ENCODE measurements at places on chromosomes 12 and 14.

- DNase-seq, result no peak
Observed at GRCh38 chr14:82490397-82490796, 956.7 kb upstream of the SEL1L start.

DNA sequence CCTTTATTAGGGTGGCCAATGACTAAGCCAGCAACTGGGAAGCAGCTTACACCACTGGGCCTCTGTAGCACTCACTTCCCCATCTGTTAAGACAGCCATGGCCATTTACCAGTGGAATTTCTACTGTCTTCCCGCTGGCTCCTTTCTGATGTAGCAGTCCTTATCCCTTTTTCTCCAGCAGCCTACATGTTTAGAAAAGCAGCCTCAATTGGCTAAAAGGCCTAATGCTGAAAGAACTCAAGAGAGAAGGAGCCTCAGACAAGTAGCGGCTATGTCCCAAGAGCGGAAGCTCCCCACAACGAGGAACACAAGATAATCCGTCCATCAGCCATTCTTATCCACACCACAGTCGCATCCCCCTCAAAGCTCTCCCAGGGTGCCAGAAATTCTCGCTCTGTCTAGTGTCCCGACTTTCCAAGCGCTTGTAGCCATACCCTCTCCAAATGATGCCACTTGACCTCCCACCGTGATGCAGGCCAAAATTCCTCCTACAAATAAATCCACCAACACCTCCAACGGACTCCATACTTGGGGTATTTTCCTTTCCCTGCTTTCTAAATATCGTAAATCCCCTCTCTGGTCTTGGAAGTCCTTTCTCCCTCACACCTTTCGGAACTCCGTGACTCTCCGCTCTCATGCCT is 624 bp downstream of the M6PR start:
- no peak for DNase-seq

GRCh38 chr12:88855301-88855700 is 275.0 kb upstream of the KITLG start:
- DNase-seq, result no peak

DNA sequence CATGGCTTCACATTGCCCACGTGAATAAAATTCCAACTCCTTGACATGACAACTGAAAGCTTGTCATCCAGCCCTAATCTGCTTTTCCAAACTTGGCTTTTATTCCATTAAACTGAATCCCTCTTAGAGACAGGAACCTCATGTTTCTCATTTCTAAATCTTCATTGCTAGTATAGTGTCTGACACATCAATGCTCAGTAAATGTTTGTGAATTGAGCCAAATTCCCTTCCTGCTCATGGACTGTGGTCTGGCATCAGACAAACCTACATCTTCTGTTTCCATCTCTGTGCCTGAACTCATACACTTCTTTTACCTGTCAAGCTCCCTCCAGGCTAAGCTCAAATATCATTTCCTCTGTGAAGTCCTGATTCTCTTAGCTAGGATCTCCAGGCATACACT is 4.3 kb upstream of the FKBP11 start:
- DNase-seq, result no peak

DNA sequence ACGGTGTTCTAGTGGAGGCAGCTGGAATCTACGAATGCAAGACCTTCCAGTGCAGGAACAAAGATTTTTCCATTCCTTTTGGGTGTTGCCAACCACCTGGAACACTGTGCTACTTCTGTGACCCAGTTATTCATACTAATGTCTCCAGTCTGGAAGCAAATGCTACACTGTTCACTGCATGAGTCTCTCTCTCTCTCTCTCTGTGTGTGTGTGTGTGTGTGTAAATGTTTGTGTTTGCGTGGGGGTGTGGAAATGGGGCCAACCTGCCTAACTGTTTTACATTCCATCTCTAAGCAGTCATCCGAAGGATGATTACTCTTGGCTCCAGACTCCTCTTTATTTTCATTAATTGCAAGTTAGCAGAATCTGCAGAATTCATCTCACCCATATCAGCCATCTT is 29.9 kb upstream of the YBX3 start:
- DNase-seq, result no peak

DNA sequence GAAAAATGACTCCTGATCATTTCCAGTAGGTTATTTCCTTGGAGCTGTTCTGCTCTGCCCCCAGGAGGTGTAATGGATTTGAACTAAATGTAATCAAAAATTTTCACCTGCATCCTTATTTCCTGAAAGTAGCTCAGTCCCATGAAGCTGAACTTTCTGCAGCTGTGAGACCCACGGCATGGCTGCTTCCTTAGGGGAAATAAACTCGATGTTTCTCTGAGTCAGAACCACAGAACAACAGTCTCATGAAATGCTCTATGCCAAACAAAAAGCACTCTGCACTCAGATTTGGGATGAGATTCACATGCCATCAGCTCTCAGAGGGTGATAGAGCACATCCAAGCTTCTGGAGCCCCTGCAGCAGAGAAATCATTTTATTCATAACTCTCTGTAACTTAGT is 224.1 kb upstream of the PLEKHG7 start:
- no peak for DNase-seq

- no peak for DNase-seq
Observed at GRCh38 chr12:43761500-43761899, 2.7 kb downstream of the IRAK4 start.

- DNase-seq, result no peak
Observed at GRCh38 chr12:116153983-116154382, 123.5 kb downstream of the MED13L start.

GRCh38 chr14:34713681-34714319 is 593 bp downstream of the CFL2 start:
- DNase-seq, result no peak

DNA sequence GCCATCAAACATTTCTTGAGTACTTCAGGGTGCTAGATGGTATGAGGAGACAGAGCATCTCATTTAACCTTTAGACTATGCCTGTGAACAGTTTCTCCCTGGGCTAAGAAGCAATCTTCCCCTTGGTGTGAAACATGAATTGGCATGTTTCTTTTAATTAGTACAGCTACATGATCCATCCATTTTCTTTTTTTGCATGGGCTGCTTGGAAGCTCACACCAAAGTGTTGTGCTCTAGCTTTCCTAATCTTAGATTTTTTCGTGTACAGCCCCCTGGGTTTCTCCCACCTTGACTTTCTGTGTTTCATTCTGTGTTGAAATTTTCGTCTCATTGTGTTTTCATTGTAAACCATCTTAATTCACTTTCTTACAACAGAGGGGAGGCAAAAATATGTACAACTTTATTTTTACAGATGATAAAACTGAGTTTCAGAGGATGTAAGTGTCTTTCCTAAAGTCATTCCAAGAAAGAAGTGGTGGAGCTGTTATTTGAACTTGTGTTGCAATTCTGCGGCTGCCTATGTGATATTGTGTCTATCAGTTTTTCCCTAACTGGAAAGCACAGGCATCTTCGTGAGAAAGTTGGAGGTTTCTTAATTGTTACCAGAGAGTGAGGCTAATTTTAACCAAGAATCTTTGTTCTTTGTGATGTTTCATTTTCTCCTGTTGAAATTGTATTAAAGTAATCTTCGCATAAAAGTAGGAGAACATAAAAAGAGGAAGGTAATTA is 64.5 kb downstream of the DAAM1 start:
- DNase-seq, result no peak

GRCh38 chr14:34794941-34795340 is 80.2 kb downstream of the BAZ1A start:
- DNase-seq, result no peak

DNA sequence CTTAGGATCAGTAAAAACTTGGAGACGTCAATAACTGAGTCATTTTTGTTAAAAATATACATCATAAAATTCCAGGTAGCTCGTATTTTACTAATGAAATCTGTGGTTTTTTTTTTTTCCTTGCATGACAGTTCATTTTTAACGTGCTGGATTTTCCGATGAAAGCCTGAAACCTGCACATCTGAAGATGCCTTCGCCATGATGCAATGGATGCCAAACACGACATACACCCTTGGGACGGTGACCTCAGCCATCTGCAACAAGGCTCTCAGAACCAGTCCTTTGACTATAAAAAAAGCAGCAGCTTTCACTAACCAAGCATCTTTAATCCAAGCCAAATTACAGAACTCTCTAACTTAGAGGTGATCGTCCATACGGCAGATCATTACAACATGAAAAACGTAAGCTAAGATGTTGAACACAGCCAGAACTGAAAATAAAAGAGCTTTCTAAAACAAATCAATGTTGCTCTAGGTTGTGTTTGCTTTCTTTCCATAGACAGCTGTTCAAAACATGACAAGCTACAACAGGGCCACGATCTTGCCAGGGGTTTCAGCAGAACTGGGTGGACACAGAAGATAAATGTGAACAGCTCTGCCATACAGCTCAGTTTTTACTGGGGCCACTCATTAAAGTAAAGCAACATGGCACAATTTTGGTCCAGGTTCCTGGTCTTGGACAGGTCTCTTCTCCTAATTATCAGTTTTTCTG is 7.8 kb downstream of the NIN start:
- DNase-seq, result no peak

DNA sequence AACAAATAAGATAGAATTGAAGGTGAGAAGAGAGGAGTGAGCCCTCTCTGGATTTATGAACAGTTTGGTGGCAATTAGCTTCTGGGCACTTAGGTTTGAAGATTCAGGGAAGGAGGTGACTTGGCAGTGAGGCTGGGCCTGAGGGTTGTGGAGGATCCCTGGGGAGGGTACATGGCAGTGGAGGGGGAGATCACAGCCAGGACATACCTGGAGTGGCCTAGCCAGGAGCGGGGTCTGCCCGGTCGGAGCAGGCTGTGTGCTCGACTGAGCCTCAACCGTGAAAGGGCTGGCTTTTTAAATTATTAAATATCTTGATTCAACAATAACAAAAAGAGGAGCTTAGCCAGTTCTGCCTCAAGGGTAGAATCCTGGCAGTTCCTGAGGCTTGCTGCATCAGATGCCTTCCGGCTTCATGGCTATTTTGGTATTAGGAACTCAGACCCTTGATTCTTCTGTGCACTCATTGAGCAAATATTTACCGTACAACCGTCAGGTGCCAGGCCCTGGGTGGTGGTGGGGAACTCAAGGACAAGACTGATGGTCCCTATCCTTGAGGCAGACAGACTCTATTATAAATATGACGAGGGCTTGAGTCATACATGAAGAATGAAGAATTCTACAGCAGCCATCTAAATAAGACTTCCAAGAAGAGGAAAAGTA is 73.4 kb downstream of the SPTB start:
- no peak for DNase-seq

Measured in GM12892 (cell line).